ENCODE measurements at places on chromosomes 2 and 18.
A peak's percentile ranks its signal among the peaks of the same experiment; 100 is the strongest.

DNA sequence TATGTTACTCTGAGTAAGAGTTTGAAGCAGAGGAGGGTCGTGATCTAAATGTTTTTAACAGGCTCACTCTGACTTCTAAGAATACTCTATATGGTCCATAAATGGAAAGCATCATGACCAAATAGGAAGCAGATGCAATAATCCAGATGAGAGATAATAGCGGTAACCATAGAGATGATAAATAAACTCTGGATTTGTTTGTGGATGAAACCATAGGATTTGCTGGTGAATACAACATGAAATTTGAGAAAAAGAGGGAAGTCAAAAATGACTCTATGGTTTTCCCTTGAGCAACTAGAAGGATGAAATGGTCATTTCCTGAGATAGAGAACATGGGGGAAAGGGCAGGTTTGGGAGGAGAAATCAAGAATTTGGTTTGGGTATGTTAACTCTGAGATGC is 3.9 kb downstream of the HEATR5B start:
- no peak overlapping the region for H3K4me3 ChIP-seq
- H3K27me3 ChIP-seq = no peaks in the 10 kb centered on the region
- peaks cover 4% of the 10 kb centered on the region for H3K36me3 ChIP-seq
- H3K27ac ChIP-seq = peak overlapping the region; percentile 30
- no peak for DNase-seq

GRCh38 chr2:127428057-127428814 is 10.0 kb downstream of the PROC start:
- no peaks in the 10 kb centered on the region for H3K4me1 ChIP-seq
- H3K4me3 ChIP-seq = no peak overlapping the region
- no peak overlapping the region for H3K27ac ChIP-seq
- DNase-seq = no peak
- peaks cover 5% of the 10 kb centered on the region for H3K27me3 ChIP-seq

DNA sequence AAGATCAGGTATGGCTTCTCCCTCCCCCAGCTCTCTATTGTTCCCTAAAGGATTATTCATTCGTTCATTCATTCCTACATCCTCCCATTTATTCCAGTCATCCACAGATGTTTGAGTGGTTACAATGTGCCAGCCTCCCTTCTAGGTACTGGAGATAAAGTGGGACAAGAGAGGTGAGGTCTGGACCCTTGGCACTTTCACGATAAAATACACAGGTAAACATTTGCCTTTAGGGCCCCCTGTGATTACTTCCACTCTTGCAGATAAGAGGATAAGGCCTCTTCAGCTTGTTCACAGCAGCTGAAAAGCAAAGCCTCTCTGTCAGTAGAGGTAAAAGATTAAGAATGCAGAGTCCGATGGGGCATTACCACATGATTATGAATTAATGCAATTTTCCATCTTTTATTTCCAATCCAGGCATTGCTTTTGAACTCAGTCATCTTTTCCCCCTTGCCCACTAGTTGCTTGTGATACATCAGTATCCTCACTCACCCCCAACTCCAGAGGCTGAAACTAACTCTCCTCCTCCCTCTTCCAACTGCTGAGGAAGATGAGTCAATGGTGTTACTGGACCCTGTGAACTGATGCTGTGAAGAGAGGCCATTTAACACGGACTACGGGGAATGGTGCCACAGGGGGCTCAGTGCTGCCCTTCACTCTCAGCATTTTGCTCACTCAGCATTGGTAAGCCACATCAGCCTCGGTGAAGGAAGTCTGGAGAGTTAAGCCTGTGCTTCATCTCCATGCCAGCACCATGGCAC is 1.1 kb upstream of the DPP4 start:
- no peak for DNase-seq
- H3K4me1 ChIP-seq = peaks cover 5% of the 10 kb centered on the region
- no peak overlapping the region for H3K4me3 ChIP-seq
- no peaks in the 10 kb centered on the region for H3K36me3 ChIP-seq
- peaks cover 5% of the 10 kb centered on the region for H3K27me3 ChIP-seq

- H3K27ac ChIP-seq = no peak overlapping the region
- no peaks in the 10 kb centered on the region for H3K36me3 ChIP-seq
- H3K4me3 ChIP-seq = no peak overlapping the region
These were observed 47.8 kb upstream of the REG3G start for GRCh38 chr2:78977661-78978145.

GRCh38 chr2:216371721-216372702 is at the start of gene MARCHF4:
Gene MARCHF4, minus strand, starts transcription at chr2:216372483. Its CDS starts 2,223 bp downstream, at chr2:216370260.
- peak; percentile 52 for DNase-seq
- no peaks in the 10 kb centered on the region for H3K4me1 ChIP-seq
- H3K27ac ChIP-seq = no peak within 1 kb of the TSS
- H3K27me3 ChIP-seq = peaks cover 21% of the 10 kb centered on the region
- H3K4me3 ChIP-seq = peak within 1 kb of the TSS; percentile 23
- H3K36me3 ChIP-seq = no peaks in the 10 kb centered on the region

GRCh38 chr2:137262594-137262993 is 497.2 kb downstream of the THSD7B start:
- no peak overlapping the region for H3K4me3 ChIP-seq
- no peaks in the 10 kb centered on the region for H3K27me3 ChIP-seq
- DNase-seq = no peak
- H3K4me1 ChIP-seq = no peaks in the 10 kb centered on the region
- H3K27ac ChIP-seq = no peak overlapping the region

- no peaks in the 10 kb centered on the region for H3K27me3 ChIP-seq
- no peaks in the 10 kb centered on the region for H3K4me1 ChIP-seq
- H3K4me3 ChIP-seq = no peak overlapping the region
- H3K36me3 ChIP-seq = no peaks in the 10 kb centered on the region
- no peak for DNase-seq
These were observed 70.6 kb downstream of the VWA3B start for GRCh38 chr2:98157557-98157956.

GRCh38 chr18:12861637-12862036 is 22.4 kb downstream of the PTPN2 start:
- H3K27ac ChIP-seq = peak overlapping the region; percentile 60
- H3K27me3 ChIP-seq = no peaks in the 10 kb centered on the region
- no peak overlapping the region for H3K4me3 ChIP-seq
- no peaks in the 10 kb centered on the region for H3K36me3 ChIP-seq
- H3K4me1 ChIP-seq = peaks cover 51% of the 10 kb centered on the region
- DNase-seq = peak; percentile 29

DNA sequence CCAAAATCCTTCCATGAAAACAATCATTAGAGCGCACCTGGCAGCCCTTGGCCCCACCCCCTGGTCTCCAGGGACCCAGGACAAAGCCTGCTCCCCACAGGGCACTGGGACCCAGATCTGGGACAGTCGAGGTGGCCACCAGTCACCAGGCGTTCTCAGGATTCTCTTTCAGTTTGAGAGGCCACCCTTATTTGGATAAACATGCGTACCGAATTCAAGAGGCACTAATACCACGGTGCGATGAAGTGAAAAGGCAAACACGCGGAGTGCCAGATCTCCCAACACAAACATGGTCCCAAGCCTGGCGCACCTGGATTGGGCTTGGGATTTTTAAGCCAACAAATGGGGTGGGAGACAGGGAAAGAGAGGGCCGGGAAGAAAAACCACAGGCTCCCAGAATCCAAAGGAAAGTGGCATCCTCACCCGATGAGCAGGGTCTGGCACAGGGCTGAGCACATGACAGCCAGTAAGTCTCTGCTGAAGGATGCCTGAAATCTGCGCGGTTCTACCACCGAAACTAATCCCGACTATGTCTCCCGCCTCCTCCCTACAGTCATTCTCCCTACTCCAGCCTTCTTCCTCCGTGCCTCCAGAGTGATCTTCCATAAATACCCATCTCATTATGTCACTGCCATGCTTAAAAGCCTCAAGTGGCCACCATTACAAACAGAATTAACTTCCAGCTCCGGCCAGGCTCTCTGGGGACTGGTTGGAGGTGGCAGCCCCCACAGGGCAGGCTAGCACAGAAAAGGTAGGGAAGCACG is 60.9 kb upstream of the KLHL29 start:
- no peak overlapping the region for H3K27ac ChIP-seq
- H3K27me3 ChIP-seq = no peaks in the 10 kb centered on the region
- DNase-seq = no peak
- H3K36me3 ChIP-seq = no peaks in the 10 kb centered on the region
- no peaks in the 10 kb centered on the region for H3K4me1 ChIP-seq

- H3K36me3 ChIP-seq = no peaks in the 10 kb centered on the region
- H3K27ac ChIP-seq = no peak overlapping the region
- peak overlapping the region; percentile 93 for H3K4me3 ChIP-seq
- no peaks in the 10 kb centered on the region for H3K27me3 ChIP-seq
These were observed 557 bp upstream of the DSG2 start for GRCh38 chr18:31497404-31497835.

- H3K27me3 ChIP-seq = no peaks in the 10 kb centered on the region
- DNase-seq = no peak
- H3K4me1 ChIP-seq = no peaks in the 10 kb centered on the region
- no peak overlapping the region for H3K27ac ChIP-seq
These were observed 257.2 kb upstream of the HDAC4 start for GRCh38 chr2:239657992-239658391.

GRCh38 chr2:170170281-170171040 is 7.5 kb upstream of the MYO3B start:
- no peak overlapping the region for H3K4me3 ChIP-seq
- H3K27me3 ChIP-seq = no peaks in the 10 kb centered on the region
- H3K27ac ChIP-seq = no peak overlapping the region
- H3K4me1 ChIP-seq = peaks cover 4% of the 10 kb centered on the region
- no peaks in the 10 kb centered on the region for H3K36me3 ChIP-seq

GRCh38 chr2:99261242-99261641 is 5.8 kb upstream of the LYG2 start:
- no peaks in the 10 kb centered on the region for H3K27me3 ChIP-seq
- no peak overlapping the region for H3K27ac ChIP-seq
- DNase-seq = no peak
- H3K36me3 ChIP-seq = no peaks in the 10 kb centered on the region

GRCh38 chr2:187986390-187987105 is 305.1 kb upstream of the GULP1 start:
- peak overlapping the region; percentile 77 for H3K27ac ChIP-seq
- H3K4me3 ChIP-seq = no peak overlapping the region
- DNase-seq = no peak
- no peaks in the 10 kb centered on the region for H3K36me3 ChIP-seq
- H3K4me1 ChIP-seq = peaks cover 76% of the 10 kb centered on the region

GRCh38 chr2:148781544-148781943 is 93.5 kb upstream of the KIF5C start:
- no peak overlapping the region for H3K4me3 ChIP-seq
- H3K4me1 ChIP-seq = no peaks in the 10 kb centered on the region
- no peaks in the 10 kb centered on the region for H3K27me3 ChIP-seq

DNA sequence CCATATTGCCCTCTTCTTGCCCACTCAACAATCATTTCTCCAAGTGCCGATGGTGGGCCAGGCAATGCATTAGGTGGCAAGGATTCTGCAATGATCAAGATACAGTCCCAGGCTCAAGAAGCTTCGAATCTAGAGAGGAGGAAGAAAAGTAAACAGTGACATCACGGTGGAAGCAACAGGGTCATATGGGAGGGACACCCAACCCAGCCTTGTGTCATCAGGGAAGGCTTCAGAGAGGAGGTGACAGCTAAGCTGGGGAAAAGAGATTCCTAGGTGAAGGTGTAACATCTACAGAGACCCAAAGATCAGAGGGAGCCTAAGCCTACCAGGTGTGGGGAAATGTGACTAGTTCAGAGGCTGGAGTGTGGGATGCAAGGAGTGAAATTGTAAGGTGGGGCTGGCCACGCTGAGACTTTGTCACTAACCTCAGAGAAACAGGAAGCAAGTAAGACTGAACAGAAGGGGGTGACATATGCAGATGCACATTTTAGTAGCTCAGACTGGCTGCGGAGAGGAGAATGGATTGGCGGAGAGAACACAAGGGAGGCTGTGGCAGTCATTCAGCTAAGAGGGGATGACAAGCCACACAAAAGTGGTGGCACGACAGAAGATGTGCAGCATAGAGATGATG is 104.9 kb downstream of the ANKRD44 start:
- H3K4me1 ChIP-seq = peaks cover 53% of the 10 kb centered on the region
- no peak for DNase-seq
- H3K27me3 ChIP-seq = no peaks in the 10 kb centered on the region
- no peak overlapping the region for H3K4me3 ChIP-seq
- H3K36me3 ChIP-seq = no peaks in the 10 kb centered on the region

GRCh38 chr2:229118927-229119326 is 152.2 kb downstream of the PID1 start:
- H3K4me1 ChIP-seq = no peaks in the 10 kb centered on the region
- no peak overlapping the region for H3K4me3 ChIP-seq
- peak; percentile 58 for DNase-seq
- H3K36me3 ChIP-seq = no peaks in the 10 kb centered on the region

DNA sequence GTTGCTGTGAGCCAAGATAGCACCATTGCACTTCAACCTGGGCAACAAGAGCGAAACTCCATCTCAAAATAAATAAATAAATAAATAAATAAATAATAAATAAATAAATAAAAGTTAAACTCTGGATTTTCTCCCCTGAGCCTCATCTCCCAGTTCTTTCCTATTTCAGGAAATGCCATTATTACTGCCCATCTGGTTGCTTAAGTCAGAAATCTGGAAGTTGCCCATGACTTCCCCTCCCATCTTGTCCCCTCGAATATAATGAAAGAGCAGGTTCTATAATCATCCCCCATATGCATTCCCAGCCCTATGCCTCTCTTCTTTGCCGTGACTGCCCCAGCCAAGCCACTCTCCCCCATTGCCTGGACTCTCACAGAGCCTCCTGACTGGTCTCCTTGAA is 4.2 kb upstream of the PSD4 start:
- H3K4me3 ChIP-seq = no peak overlapping the region
- no peaks in the 10 kb centered on the region for H3K36me3 ChIP-seq
- H3K27ac ChIP-seq = no peak overlapping the region
- no peak for DNase-seq
- no peaks in the 10 kb centered on the region for H3K27me3 ChIP-seq

GRCh38 chr2:75464348-75464946 is 96.3 kb downstream of the EVA1A start:
- no peak for DNase-seq
- no peaks in the 10 kb centered on the region for H3K36me3 ChIP-seq
- no peak overlapping the region for H3K4me3 ChIP-seq
- H3K27ac ChIP-seq = no peak overlapping the region

- H3K4me1 ChIP-seq = peaks cover 9% of the 10 kb centered on the region
- H3K27ac ChIP-seq = no peak overlapping the region
- H3K27me3 ChIP-seq = no peaks in the 10 kb centered on the region
- no peaks in the 10 kb centered on the region for H3K36me3 ChIP-seq
- H3K4me3 ChIP-seq = no peak overlapping the region
These were observed 20.9 kb downstream of the THNSL2 start for GRCh38 chr2:88190808-88191721.

- no peak for DNase-seq
- no peak overlapping the region for H3K27ac ChIP-seq
- no peaks in the 10 kb centered on the region for H3K27me3 ChIP-seq
- no peaks in the 10 kb centered on the region for H3K36me3 ChIP-seq
- H3K4me3 ChIP-seq = no peak overlapping the region
These were observed 253.9 kb downstream of the OSR1 start for GRCh38 chr2:19104503-19104902.

- DNase-seq = no peak
- no peak overlapping the region for H3K4me3 ChIP-seq
- no peak overlapping the region for H3K27ac ChIP-seq
- no peaks in the 10 kb centered on the region for H3K27me3 ChIP-seq
- no peaks in the 10 kb centered on the region for H3K36me3 ChIP-seq
These were observed 30.3 kb upstream of the PRLH start for GRCh38 chr2:237536083-237536415.
